ENCODE measurements at places on chromosomes 2 and 18.

- DNase-seq: no peak
Observed at GRCh38 chr2:144663207-144663606, 143.3 kb upstream of the ZEB2 start.

DNA sequence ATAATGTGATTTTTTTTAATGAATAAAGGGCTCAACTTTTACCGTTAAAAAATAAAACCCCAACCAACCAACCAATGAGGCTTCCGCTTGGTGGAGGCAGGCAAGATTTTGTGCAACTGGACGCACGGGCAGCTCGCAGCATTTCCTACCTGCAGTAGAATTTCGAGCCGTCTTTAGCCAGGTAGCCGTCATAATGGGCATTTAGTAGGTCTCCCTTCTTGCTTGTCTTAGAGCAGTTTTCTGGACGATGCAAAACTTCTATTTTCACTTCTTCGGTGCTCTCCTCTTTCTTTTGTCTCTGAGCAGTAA is 316 bp downstream of the FKBP7 start:
- no peak for DNase-seq

GRCh38 chr2:234672498-234673150 is 175.7 kb upstream of the ARL4C start:
- DNase-seq: no peak

DNA sequence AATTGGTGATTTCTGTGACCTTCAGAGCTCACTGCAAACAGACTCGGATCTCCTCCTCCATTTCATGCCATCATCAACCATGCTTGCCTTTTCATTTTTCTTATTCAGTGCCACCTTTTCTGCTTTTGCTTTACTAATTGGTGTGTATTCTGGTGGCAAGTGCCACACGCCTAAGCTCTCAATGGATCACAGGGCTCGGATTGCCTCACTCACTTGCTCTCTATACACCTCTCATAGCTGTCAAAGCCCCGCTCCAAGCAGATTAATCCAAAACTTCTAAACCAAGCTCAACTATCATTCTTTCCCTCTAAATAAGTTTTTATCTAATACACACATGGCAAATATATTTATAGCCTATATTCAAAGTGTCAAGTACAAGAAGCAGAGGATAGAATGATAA is 86.4 kb downstream of the PLEKHM3 start:
- no peak for DNase-seq

- no peak for DNase-seq
Observed at GRCh38 chr2:220154304-220154703, 526.9 kb downstream of the SLC4A3 start.

DNA sequence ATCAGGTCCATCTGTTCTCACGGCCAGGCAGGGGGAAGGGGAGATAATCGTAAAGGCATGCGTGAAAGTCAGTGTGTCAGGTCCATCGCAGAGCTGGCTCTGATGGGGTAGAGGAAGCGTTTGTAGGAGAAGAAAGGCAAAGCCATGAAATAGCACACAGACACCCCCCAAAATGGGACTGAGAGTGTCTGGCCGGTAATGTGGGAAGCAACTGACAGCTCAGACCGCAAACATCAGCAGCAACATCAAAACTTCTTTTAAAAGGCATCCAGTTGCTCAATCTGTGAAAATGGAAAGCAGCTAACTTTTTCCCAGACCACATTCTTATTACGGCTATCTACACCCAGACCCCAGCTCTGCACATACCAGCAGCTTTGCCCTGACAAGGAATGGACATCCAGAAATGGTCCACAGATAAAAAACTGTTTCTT is 232.6 kb downstream of the EN1 start:
- no peak for DNase-seq

- no peak for DNase-seq
Observed at GRCh38 chr2:85429213-85429923, 10.9 kb downstream of the SH2D6 start.

GRCh38 chr2:201918616-201919307 is 112.4 kb downstream of the CDK15 start:
- no peak for DNase-seq

- no peak for DNase-seq
Observed at GRCh38 chr18:32091325-32091723, 350 bp upstream of the RNF138 start.

DNA sequence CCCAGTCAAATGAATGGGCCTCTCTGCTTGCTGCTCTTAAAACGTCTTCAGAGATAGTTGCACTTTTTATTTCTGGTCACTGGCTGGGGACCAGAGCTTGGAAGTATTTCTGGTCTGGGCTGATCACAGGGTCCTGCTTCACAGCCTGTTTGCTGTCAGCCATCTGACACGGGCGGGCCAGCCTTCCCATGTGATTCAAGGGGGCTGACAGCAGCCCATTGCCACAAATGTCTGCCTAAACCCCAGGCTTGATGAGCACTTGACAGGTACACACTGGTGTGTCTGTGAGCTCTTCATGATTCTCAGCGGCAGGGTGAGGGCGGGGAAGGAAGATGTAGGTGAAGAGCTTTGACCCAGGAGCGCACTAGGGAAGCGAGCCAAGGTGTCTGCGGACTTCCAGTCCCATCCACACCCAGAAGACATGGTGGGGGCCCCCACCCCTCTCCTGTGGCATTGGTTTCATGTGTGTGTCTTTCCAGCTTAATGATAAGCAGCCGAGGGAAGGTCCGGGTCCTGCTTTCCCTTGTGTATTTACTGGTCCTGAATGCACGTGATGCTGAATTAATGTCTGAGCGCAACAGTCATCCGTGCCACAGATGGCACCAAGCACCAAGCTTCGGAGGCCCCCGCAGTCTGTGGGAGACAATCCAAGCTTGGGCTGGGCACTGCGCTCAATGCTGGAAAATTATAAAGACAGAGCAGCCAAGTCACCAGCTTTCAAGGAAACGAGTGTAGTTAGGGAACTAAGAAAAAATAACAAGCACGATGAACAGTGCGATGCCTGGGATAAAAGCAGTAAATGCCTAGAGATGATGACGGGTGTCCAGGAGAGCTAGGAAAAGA is 73.3 kb downstream of the SH3BP4 start:
- no peak for DNase-seq

- DNase-seq: no peak
Observed at GRCh38 chr18:48590678-48591077, 51.8 kb downstream of the CTIF start.

DNA sequence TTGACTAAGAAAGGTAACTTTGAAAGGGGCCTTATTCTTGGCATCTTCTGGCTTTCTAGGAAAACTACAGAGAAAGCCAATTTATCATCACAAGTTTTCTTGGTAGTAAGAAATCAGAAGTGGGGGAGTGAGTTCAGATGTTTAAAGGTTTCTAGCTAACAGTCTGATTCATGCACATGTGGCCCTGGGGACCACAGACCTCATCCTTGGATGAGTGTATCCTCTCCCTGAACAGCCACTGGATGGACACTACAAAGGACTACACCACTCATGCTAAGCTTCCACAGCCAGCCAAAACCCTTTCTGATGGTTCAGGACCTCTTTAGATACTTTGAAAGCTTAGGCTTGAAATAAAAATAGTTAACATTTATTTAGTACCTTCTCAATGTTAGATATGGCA is 218.3 kb upstream of the STK17B start:
- no peak for DNase-seq

- no peak for DNase-seq
Observed at GRCh38 chr18:24679062-24679461, 218.6 kb downstream of the HRH4 start.

GRCh38 chr2:94999431-94999883 is 26.1 kb upstream of the MAL start:
- no peak for DNase-seq

GRCh38 chr2:232551250-232551638 is 755 bp downstream of the EIF4E2 start:
- no peak for DNase-seq

GRCh38 chr2:146244131-146244530 is 1600.7 kb upstream of the ACVR2A start:
- DNase-seq: no peak

GRCh38 chr18:50647792-50648191 is 87.9 kb downstream of the MAPK4 start:
- DNase-seq: no peak

- no peak for DNase-seq
Observed at GRCh38 chr2:165425556-165425955, 43.9 kb upstream of the CSRNP3 start.

- DNase-seq: no peak
Observed at GRCh38 chr2:239263669-239264491, 136.9 kb downstream of the HDAC4 start.

DNA sequence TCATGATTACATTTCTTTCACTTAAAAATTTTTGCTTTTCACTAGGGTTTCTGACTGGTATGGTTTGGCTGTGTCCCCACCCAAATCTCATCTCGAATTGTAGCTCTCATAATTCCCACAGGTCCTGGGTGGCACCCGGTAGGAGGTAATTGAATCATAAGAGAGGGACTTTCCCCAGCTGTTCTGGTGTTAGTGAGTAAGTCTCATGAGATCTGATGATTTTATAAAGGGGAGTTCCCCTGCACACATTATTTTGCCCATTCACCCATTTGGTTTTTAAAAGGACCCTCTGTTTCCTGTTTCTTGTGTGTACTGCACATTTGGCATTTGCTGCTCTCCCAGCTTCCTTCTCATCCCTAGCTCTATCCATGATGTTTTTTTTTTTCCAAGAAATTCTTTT is 27.8 kb upstream of the NETO1 start:
- DNase-seq: no peak

DNA sequence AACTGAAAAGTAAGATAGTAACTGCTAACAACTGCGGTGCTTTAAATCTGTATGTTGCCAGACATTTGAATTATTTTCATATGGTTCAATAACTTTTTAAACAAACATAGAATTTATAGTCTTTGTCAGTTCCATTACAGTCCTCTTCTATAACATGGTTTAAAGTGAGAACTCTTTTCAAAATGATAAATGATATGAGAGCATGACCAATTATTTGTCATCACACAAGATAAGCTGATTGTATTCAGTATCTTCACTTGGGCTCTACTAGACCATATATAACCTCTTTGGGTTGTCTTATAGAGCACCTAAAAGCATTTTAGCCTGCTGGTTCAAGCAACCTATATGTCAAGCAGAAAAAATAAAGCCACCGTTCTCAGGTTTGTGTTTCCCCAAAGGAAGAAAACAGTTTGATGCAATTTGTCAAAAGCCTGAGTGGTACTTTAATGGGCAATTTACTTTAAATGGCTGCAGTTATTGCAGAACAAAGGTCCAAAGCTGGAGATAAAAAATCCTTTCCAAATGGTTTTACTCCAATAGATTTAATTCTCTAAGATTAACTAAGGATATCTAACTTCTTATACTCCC is 298.4 kb downstream of the FSIP2 start:
- DNase-seq: peak; percentile 26

- no peak for DNase-seq
Observed at GRCh38 chr2:154855138-154855537, 156.6 kb downstream of the KCNJ3 start.

GRCh38 chr2:36587101-36587500 is 10.9 kb downstream of the FEZ2 start:
- no peak for DNase-seq

GRCh38 chr2:107072150-107072940 is 186.4 kb upstream of the ST6GAL2 start:
- no peak for DNase-seq

- DNase-seq: no peak
Observed at GRCh38 chr2:169072163-169072925, 3.0 kb downstream of the DHRS9 start.

- no peak for DNase-seq
Observed at GRCh38 chr2:42132191-42132965, 36.8 kb upstream of the EML4 start.

DNA sequence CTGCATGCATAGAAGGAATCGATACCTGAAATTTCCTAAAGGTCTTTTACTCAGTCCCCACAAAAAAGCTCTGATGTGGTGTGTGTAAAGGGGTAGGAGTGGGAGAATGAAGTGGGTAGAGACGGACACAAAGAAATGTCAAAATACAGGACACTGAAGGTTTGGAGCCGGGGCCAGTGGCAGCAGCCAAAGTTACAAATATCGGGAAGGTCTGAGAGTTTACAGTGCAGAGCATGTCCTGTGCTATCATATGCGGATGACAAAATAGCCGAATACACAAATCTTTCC is 89.9 kb upstream of the STON1 start:
- DNase-seq: no peak

- DNase-seq: no peak
Observed at GRCh38 chr2:36387258-36387916, 31.8 kb downstream of the CRIM1 start.

DNA sequence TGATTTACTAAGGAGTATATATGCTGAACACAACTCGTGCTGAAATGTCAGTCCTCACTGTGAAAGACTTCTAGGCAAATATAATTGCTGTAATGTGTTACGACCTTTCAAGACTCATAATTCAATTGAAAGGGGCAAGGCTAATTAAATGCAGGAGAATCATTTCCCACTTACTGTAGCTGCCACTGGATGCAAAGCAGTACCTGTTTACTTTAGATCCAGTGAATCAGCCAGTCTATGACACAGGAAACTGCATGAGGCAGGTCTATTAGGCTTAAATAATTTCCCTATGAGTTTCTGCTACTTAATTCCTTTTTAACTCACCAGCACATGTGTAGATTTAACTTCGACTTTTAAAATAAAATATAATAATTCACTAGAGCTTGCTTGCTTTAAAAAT is 125.6 kb downstream of the CTNNA2 start:
- DNase-seq: no peak

DNA sequence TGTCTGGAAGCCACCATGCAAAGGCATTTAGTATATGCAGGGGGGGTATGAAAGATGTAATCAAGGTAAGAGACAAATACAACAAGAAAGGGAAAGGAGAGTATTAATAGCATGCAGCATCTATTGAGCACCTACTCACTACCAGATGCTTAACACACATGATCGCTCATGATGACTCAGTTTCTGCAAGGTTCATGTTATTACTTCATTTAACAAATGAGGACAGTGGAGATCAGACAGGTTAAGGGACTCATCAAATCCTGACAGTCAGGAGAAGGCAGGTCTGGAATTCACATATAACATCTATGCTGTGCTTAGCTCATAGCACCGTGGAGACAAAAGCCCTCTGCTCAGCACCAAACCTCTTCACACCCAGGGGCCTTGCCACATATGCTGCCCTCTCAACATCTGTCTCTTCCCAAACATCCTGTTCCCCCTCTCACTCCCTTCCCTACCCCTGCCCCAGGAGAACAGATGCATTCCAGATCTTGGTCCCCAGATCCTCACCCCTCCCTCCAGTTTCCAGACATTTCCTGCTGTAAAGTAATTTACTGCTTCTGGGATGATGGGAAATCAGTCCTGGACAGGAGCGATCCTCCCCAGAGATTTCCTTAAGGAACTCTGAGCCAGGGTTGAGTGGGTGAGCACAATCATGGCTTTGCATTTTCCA is 155.3 kb downstream of the ANTXR1 start:
- no peak for DNase-seq

DNA sequence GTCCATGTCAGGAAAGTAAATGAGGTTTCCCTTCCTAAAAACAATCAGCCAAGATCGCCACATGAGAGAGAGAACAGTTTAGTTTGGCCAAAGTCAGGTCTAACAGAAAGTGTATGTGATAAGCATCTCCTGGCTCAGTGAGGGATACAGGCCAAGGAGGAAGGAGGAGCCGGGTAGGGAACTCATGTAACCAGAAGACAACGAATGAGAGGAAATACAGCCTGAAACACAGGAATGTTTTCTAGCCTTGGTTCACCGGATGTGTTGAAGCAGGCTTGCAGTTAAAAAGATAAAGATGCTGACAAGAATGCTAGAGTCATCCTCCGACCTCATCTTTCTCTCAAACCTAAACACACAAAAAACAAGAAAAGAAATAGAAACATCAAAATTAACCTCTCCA is 283.9 kb upstream of the SIX2 start:
- no peak for DNase-seq

- DNase-seq: no peak
Observed at GRCh38 chr2:46318579-46319460, 21.6 kb downstream of the EPAS1 start.

Data from NCI-H1436 (cell line).